ENCODE measurements at places on chromosomes 3 and 15.

DNA sequence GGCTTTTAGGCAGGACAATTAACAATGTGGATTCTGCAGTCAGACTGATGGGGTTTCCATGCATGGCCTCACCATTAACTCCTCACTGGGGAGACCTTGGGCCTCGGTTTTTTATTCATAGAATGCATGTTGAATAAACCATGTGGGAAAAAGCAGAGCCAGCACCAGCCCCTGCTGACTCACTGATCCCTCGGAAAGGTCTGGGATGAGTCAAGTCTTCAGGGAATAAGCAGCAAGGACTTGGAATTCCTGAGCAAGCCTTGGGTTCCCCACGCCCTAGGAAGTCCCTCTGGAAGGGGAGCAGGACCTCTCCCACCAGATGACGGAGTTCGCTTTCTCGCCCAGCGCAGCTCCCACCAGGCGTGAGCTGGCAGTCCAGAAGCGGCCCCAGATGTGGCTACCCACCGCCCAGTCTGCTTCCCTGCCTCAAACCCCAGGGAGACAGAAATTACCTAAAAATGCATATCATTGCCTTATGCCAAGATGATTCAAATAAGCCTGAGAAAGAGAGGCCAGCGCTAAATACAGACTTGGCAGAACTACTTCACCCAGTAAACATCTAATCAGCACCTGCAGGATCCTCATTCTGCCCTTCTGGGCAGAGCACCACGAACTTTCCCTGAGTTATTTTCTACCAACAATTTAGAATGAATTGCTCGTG, 45.4 kb downstream of the BTD start:
- DNase-seq = no peak

DNA sequence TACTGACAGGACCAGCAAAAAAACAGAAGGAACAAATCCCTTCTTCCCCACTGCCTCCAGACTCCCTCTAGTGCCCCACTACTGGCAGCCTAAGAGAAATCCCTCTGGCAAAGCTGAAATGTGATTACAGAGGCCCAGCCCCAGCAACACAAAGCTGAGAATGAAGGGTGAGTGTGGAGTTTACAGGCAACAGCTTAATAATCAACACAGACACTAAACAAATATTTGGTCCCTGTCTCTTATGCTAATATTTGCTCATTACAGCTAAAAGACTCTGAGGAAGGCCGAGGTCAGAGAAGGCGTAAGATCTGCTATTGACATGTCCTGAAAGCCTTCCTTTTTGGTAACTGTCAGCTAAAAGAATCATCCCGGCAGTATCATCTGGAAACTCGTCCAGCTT, 308.5 kb upstream of the RASGRP1 start:
- DNase-seq = no peak

GRCh38 chr3:15171096-15171495, 35.0 kb upstream of the CAPN7 start:
- DNase-seq = no peak

DNA sequence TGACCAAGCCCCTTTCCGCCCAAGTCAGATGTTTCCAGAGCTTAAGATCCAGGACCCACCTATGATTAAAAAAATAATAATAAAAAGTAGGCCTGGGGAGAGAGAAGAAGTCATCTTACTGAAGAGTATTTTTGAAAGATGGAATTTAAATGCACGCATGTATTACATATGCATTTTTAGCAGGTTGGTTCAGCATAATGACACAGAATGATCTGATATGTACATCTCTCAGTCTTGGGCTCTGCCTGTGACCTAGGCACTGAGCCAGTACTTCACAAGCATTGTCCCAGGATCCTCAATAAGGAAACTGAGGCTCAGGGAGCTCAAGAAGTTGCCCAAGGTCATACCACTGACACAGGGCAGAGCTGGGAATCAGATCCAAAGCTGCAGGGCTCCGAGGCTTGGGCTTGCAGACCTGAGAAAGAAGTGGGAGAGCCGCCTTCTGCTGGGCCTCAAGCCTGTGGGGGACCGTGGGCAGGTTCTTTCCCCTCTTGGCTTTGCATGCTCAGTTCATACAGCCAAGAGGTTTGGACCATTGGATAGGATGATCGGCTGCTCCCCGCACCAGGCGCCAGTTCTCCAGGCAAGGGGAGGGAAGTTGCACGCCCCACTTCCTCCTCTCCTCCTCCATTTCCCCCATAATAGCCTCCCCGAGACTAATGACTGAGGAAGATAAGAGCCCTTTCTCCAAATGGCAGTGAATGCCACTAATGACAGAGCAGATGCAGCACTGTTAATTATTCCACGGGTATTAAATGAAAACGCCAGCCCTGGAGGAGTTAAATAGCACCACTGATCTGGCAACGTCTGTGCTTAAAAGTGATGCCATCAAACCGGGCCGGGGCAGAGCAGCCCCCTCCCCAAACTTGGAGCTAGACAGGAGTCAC, 6.9 kb downstream of the SLC6A1 start:
- DNase-seq = no peak

DNA sequence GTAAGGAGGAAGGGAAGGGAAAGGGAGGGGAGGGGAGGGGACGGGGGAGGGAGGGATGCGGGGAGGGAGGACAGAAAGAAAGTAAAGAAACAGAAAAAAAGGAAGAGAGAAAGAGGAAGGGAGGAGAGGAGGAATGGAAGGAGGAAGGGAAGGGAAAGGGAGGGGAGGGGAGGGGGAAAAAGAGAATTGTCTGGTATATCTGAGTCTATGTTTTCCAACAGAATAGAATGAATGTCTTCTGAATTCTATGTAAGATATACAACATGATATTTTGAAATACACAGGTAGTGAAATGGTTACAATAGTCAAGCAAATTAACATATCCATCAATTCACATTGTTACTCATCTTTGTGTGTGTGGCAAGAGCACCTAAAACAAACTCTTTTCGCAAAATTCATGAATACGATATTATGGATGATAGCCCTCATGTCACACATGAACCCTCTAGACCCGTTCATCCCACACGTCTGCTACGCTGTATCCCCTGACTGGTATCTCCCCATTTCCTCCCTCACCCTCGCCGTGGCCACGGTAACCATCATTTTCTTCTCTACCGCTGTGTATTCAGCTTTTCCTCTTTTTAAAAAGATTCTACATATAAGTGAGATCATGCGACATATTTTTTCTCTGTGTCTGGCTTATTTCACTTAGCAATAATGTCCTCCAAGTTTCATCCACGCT, 168.9 kb downstream of the XXYLT1 start:
- no peak for DNase-seq

- DNase-seq = no peak
These were observed 113.8 kb upstream of the P2RY1 start for GRCh38 chr3:152720951-152721718.

DNA sequence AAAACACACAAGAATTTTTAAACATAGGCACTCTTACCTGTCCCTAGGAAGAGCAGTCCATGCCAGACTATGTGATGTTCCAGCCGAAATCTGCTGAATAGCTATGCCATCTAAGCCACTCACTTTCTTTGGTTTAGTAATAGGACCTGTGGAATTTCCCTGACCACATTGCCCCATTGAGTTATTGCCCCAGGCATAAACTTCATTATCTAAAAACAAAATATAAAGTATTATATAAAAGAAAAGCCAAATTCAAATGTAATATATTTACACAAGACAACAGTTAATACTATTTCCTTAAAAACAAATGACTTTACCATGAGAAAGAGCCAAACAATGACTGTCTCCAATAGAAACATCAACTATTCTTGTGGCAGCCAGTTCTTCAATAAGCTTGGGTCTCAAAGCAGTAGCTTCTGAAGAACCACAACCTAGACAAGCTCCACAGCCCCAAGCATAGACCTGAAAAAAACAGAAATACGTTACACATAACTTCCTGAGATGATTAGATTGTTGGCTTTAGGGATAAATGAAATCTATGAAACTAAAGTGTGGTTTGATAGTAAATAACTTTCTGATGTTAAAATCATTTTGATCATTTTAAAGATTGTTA, 84.3 kb downstream of the HERC1 start:
- DNase-seq = no peak

DNA sequence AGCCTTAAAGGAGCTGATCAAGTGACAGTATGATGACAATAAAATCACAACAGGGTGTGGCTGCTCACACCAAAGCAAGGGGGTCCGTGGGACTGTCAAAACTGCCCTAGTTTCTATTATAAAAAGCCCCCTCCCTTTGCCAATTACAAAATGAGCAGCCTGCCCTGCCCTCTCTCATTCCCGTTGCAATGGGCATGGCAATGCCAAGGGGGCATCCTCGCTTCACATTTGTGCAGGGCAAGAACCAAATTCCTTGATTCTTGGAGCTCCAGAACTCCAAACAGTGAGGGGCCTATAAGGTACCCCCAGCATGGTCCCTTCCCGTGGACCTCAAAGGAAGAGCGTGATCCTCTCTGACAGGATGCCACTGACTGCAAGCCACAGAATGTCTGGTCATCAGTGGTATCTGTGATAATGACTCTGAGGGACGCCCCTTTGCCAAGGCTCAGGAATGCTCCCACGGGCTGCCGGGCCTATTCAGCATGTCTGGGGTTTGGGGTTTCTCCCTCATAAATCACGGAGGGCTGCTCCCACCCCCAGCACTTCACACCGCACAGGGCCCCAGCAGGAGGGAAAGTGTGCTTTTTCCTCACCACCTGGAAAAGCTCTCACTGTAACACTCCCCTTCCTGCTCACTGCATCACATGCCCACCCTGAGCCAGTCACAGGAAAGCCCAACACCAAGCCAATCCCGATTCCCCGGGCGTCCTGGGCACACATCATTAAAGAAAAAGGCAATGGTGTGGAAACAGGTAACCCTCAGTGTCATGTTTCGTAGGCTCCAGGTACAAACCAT, 105.1 kb upstream of the TRPM1 start:
- no peak for DNase-seq

DNA sequence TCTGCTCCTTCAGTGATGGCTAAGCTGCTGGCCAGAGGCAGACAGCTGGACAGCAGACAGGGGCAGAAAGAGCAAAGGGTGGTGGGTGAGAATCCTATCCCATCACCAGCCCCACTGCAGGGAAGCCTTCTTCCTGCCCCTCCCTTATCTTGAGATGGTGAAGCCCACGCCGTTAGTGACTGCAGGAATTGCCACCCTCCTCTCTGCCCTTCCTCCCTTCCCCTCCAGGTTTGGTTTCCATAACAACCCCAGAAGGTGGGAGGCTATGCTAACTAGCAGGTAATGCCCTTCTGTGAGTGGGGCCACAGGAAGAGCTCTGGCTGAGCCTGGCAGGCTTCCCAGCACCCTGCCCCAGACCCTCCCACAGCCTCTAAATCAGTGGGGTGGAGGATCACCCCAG, 32.8 kb downstream of the SCN5A start:
- DNase-seq = no peak

- DNase-seq = no peak
These were observed 1.9 kb upstream of the THBS1 start for GRCh38 chr15:39578851-39579486.

DNA sequence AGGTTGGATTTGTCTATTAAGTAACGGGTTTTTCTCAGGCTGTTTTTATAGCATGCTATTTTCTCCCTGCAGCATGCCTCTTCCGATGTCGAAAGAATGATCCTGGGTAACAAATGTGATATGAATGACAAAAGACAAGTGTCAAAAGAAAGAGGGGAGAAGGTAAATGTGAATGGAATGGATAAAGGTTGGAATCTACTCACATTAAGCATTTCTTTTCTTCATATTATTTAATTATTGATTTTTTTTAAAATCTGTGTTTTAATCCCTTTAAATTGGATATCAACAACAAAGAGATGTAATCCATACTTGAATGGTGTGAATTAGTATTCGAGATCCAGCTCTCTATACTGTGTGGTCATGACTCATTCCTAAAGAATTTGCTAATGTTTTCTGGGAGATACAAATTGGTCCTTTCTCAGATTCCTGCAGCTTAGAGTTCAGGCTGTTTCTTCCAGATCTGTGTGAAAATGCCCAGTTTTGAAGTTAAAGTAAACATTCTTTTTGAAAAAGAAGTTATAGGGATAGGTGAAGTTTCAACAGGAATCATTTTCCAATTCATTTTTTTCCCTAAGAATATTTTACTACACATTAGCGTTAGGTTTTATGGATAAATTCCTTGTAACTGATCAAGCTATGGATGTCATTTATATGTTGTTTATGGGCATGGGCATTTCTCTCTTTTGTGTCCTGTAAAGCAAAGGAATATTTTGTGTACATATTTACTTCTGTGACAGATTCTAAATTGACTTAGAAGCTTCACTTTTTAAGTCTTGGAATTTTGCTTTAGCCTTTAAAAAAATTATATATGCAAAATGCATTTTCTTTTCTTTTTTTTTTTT, 20.8 kb upstream of the APH1B start:
- no peak for DNase-seq

- no peak for DNase-seq
These were observed 144.1 kb downstream of the TIGIT start for GRCh38 chr3:114437897-114438296.

DNA sequence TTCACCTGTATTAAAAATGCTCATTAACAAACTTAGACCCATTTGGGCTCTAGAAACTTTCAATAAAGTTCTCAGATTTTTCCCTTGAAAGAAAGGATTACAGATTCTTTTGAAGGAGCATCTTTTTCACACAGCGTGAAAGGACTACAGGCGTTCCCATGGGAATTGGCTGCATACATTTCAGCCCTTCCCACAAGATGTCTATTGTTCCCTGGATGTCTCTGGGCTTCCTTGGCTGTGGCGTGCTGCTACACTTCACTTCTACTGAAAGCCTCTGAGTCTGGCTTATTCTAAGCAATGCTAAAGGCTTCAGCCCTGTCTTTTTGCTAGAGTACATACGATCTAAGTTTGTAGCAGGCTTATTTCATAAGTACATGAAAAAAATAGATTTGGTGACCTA, 1.4 kb downstream of the VEPH1 start:
- no peak for DNase-seq

DNA sequence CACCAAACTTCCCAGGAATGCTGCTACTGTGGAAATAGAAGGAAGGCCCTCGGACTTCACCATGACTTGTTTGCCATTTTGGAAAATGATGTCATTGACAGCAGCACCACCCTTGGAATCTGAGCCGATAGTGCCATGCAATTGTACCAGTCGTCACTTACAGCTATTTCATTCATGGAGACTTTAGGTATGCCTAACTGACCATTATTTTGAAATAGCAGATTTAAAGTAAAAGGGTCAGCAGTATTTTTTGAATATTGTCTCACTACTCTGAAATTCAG, 66.0 kb upstream of the ARL8B start:
- no peak for DNase-seq

DNA sequence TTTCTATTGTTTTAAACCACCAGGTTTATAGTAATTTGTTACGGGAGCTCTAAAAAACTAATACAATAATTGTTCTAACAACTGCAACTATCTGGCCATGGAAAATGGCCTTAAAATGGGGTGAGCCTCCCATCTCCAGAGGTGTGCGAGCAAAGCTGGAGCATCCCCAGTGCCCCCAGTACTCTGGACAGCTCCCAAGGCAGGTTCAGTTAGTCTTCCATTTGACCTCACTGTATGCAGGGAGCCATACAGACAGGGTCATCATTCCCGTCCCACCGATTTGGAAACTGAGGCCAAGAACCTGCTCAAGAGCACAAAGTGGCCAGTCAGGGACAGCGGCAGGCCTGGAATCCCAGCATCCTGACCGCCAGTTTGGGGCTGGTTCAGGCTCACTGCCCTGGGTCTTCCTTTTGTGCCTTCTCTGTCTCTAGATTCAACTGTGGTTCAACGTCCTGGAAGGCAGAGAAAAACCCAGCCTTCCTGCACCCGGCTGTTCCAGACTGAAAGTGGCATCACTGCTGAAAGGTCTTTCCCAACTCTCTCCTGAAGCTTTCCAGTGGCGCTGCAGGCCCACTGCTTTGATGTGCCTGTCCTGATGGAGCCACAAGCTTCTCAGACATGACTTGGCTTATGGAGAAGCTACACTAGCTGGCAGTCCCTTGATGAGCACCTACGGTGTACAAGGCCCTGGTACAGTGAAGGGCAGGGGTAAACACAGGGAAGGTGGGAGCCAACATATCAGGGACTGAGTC, 76.6 kb upstream of the LINGO1 start:
- no peak for DNase-seq

Measured in stimulated activated CD8-positive, alpha-beta memory T cell treated with anti-CD3 and anti-CD28 coated beads, Interleukin-7, amount 100 ng/mL, for 1 hour (primary cell).